Inflammatory macrophage treated with lipopolysaccharide for 4 hours (primary cell): ENCODE measurements at places on chromosomes 1 and 21.

DNA sequence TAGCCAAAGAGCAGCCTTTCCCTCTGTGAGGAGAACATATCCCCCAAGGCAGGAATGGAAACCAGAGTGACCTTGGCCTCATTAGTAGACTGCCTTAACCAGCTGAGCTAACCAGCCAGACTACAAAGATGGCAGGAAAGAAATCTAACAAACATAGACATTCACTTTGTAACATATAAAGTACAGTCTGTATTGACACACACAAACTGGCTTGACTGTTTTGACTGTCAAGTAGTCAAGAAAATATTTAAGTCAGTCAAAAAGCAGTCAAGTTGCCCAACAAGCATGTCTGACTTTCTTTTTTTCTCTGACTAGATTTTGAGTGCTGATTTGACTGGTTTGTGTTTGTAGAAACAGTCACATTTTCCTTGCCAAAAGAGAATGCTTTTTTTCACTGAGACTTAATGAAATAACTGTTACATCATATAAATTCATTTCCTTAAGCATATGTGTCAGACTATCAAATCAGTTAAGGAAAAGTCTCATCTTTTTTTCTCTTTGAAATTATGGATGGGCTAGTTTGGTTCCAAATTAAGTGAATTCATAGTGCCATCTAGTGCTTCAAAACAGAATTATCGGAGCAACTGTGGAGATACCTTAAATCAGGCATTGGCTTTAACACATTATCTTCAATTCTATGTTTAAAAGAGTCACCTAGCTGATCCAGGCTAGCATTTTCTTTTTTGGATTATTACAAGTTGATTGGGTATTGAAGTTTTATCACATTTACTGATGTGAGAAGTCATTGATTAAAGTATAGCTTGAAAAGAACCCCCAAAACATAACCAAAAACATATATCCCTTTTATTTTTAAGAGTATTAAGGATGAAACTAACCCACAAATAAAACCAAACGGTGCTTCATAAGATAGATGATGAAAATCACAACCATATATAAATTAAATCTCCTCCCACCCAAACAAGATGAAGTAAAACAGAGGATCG, 75.0 kb downstream of the ATP6V1G3 start:
- peak; percentile 66 for DNase-seq

DNA sequence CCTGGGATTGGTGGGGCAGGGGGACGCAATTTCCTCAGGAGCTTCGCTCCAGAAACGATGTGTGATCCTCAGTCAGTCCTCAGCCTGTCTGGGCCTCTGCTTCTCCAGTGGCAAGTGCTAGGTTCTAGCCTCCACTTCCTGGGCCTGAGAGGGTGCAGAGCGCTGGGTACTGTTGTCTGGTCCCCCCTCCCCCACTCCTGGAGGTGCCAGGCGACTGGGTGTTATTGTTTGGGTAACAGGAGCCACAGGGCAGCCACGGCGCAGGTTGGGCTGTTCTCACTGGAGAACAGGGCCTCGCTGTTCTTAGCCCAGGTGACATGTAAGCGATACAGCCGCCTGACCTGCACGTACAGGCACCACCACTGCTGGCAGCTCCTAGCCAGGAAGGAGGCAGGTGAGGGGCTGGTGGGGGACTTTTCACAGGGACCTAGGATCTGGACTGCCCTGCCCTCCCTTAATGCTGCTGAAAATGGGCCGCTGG, 2.1 kb downstream of the RPS6KA1 start:
- no peak for DNase-seq

DNA sequence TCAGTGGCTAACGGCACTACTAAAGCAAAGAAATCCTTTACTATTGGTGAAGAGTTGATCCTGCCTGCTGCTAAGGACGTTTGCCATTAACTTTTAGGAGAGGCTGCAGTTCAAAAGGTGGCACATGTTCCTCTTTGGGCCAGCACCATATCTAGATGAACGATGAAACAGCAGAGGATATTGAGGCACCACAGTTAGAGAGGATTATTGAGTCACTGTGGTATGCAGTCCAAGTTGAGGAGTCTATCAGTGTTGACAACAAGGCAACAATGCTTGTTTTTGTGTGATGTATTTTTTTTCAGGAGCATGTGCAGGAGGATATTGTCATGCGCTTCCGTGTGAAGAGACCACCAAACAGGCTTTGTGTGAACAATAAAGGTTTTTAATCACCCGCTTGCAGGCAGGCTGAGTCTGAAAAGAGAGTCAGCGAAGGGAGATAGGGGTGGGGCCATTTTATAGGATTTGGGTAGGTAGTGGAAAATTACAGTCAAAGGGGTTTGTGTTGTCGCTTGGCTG, 80.9 kb downstream of the UCHL5 start:
- DNase-seq, result no peak

DNA sequence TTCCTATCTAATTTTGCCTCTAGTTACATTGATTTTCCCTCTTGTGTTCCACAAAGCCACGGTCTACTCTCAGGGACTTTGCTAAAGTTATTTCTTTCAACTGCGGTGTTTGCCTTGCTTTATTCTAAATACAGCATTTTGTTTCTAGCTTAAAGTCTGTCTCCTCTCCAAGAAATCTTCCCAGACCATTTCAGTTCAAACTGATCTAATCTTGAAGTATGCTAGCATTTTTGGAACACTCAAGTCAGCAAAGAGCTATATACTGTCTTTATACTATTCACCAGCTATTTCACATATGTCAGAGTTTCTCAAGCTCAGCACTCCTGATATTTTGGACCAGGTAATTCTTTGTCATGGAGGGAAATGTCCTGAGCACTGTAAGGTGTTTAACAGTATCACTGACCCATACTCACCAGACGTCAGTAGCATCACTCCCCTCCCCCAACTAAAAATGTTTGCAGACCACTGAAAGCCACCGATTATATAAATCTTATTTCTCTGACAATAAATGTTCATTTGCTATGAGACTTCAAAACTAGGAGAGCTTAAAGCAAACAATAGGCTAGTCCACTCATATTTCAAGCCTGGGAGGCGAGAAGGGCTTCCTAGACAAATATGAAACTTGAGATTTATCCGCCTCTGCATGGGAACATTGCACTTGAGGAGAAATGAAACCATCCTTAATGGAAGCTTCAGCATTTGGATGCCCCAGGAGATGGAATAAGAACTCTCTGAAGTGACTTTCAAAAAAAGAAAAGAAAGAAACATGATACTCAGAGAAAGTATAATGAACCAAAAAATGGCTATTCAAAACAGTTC, 81.1 kb downstream of the KIAA0319L start:
- no peak for DNase-seq

DNA sequence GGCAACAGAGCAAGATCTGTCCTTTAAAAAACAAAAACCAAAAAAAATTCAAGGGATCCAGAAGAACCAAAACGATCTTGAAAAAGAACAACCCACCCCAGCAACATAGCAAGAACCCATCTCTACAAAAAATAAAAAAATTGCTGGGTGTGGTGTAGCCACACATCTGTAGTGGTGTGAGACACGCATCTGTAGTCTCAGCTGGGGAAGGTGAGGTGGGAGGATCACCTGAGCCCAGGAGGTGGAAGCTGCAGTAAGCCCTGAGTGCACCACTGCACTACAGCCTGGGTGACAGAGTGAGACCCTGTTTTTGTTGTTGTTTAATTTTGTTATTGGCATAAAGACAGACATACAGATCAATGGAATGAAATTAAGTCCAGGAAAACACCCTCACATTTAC, 22.3 kb downstream of the TRIM33 start:
- no peak for DNase-seq

DNA sequence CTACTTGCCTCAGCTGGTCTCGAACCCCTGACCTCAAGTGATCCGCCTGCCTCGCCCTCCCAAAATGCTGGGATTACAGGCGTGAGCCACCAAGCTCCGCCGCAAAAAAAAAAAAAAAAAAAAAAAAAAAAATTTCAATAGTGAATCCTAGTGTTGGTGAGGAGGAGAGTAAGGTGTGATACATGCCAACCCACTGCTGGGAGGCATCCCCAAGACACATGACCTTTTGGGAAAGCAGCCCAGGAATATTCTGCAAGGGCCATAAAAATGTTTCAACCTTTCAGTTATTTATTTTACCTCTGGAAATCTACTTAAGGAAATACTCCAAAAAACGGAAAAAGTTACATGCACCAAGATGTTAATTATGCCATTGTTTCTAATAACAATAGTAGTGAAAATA, 69.0 kb downstream of the ITPKB start:
- no peak for DNase-seq

DNA sequence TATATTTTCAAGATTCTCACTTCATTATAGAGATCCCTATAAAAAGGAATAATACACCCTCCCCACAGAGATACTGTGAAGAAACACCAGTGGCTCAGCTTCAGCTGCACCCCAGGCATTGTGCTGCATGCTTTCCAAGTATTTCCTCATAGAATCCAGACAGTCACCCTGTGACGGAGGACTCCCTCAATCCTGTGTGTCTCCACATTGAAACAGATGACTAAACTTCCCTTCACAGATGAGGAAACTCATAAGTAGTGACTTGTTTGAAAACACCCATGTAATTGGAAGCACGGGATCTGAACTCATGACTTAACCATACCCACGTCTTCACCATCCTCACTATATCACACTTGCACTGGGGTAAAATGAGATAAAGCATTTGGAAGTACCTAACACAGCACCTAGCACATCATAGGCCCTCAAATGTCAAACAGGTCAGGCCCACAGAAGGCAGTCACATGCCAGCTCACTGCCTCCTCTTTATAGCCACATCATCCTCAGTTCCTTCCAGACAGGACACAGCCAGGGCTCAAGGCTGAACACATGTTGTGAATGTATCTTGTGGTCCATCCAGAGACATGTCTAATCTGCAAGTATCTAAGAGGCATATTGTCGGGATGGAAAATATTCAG, 55.2 kb downstream of the GPR161 start:
- peak; percentile 98 for DNase-seq

DNA sequence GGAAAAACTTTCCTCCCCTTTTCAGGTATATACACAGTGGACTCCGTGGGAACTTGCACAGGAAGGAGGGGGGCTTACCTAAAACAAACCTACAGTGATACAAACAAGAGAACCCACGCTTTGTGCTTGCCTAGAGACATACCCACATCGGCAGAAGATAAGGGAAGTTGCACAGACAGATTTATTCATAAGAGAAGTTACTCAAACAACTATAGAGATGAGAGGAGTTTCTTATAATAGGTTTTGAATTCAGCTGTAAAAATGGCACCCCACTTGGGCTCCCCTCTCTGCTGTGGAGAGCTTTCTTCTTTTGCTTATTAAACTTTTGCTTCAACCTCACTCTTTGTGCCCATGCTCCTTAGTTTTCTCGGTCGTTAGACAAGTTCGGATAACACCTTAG, 1.8 kb upstream of the DUSP12 start:
- DNase-seq, result peak; percentile 73

- DNase-seq, result no peak
These were observed 8.0 kb upstream of the SYTL1 start for GRCh38 chr1:27333717-27334279.

DNA sequence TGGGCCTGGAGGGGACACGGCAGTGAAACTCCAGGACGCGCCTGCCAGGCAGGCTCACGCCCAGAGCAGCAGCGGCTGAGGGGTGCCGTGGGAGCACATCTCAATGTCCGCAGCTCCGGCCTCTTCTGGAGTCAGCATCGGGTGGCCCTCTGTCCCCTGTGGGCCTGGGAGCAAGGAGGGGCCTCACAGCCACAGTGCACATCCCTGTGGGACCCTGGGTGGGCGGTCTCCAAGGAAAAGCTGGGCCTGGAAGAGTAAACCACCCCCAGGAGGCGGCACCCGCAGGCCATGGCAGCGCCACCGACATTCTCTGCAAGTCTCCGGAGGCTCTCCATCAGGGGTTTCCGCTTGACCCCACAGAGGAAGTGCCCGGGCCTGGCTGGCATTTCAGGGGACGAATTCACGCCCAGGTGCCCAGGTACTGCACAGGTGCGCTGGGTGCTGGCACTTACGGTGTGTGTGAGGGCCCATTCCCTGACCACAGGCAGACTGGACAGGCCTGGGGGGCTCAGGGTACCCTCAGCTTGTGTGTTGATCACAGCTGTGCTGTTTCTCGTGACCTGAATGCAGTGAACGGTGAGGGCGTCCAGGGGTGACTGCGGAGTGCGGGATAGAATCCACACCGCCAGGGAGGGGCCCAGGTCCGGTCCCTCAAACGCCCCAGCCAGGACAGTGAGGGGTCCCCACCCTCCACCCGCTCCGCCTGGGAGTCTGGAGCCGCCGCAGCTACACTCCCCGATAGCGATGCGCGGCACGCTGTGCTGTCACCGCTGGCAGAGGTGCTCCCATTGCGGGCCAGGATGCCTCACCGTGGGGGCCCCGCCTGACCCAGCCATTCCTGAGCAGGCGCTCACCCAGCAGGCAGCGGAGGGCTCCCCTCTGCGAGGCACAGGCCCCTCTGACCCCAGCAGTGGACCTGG, 16.6 kb upstream of the RNF223 start:
- DNase-seq, result no peak

DNA sequence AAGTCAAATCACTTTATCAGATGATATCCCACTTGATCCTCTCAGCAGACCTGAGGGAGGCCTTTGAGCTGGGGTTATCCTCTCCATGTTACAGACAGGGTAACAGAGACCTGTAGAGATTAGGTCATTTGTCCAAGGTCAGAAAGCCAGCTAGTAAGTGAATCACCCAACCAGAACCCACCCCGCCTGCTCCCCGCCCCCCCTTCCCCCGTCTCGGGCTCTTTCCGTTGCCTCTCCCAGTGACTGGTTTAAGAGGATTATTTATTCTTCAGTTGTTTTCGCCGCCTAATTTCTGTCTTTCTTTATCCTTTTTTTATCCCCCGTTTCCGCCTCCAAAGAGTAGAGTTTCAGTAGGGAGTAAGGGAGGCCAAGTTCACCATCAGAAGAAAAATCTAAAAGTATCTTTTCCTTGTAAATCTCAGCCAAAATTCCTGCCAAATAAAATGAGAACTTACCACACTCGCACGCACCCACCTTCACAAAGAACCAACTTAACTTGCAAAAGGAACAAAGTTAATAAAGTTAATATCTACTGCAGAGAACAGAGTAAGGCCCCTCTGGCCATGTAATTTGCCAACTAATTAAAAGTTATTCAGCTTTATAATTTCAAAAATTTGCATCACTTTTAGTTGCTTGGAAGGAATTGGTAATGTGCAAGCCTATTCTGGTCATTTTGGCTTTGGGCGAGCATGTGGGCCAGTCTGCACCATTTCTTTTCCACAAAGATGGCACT, 76.8 kb upstream of the TRABD2B start:
- no peak for DNase-seq

DNA sequence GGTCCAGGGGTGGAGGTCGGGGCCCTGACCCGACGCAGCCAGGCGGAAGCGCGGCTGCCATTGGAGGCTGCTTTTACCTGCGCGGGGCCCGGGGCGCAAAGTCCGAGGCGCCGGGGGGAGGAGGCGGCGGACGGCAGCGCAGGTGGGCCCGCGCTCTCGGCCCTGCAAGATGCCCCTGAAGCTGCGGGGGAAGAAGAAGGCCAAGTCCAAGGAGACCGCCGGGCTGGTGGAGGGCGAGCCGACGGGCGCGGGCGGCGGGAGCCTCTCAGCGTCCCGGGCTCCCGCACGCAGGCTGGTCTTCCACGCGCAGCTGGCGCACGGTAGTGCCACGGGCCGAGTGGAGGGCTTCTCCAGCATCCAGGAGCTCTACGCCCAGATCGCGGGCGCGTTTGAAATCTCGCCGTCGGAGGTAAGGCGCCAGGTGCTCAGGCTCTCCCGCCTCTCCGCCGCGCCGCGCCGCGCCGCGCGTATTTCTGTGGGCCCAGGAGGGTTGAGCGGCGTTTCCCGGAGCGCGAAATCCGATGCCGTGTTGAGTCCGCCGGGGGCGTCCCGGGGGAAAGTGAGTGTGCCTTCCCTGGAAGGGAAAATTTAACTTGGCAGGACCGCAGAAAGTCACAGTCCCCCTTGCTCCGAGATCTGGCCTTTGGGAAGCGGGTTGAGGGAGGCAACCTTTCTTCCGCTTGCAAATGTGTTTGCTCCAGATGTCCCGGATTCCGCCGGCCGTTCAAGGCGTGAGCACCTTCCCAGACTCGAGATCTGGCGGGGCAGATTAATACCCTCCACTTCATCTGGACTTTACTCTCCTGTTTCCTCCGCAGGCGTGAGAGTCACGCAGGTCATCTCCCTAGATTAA, at the start of gene GIPC2:
TSS of gene GIPC2 (plus strand) at position 41 of the 853 bp plus-strand sequence. CDS start at position 170, 129 bp downstream.
- no peak for DNase-seq
